ENCODE measurements at places on chromosomes 3 and 15.

DNA sequence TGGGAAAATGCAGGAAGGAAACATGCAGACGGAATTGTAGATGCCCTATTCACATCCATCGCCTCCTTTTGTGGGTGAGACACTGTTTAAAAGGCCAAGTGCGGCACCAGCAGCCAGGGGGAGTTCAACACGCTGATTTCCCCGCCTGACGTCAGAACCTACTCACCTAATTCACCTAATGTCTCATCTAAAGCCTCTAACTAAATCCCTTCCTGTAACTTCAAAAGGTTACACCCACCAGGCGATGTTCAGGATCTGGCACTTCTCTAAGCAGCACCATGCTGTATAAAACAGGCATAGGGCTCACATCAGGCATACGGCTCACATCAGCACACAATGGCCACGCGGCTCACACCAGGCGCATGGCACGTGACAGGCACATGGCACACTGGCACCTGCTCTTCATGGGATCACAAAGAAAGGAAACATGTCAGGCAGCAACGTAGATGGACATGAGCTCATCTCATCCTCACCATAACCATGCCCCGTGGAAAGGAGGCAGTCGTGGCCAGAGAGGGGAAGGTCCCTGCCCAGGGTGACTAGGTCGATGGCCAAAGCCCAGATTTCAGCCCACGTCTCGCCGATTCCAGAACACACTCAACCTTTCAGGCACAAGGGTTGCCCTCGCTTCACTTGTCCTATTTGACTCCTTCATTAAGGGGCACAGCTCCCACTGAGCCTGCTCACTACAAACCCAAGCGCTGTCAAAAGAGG lies 21.7 kb downstream of the XXYLT1 start:
- DNase-seq = no peak

DNA sequence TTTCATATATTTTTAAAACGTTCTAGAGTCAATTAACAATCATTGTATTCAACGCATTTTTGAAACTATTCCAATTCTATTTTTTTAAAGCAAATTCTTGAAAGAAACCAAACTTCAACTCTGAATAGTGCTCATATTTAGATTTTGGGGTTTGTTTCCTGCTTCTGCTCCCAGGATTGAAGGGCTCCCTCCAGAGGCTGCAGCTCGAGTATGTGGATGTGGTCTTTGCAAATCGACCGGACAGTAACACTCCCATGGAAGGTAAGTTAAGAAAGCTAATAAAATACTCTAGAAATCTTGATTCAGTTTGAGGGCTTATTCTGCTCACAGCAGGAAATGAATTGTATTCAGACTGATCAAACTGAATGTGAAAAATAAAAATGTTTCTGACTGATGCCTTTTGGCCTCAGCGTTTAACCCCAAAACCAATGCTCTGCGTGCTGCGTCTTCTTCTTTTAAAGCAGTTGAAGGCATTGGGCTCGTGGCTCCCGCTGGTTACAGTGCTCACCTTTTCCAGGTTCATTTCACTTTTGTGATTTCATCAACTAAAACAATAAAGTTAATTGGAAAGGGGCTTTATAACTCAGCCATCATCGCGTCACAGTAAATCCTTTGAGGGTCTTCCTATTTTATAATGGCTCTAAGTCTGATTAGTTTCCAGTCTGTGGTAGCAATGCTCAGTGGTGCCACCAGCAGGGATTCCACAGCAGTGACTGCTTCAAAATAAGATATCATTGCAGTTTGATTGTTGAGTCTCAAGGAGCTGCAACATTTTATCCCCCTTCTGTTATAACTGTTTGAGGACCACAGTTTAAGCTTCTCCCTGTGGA lies 80.1 kb downstream of the SSR3 start:
- peak; percentile 7 for DNase-seq

- DNase-seq = no peak
Observed at GRCh38 chr3:54212723-54213122, 90.4 kb downstream of the CACNA2D3 start.

DNA sequence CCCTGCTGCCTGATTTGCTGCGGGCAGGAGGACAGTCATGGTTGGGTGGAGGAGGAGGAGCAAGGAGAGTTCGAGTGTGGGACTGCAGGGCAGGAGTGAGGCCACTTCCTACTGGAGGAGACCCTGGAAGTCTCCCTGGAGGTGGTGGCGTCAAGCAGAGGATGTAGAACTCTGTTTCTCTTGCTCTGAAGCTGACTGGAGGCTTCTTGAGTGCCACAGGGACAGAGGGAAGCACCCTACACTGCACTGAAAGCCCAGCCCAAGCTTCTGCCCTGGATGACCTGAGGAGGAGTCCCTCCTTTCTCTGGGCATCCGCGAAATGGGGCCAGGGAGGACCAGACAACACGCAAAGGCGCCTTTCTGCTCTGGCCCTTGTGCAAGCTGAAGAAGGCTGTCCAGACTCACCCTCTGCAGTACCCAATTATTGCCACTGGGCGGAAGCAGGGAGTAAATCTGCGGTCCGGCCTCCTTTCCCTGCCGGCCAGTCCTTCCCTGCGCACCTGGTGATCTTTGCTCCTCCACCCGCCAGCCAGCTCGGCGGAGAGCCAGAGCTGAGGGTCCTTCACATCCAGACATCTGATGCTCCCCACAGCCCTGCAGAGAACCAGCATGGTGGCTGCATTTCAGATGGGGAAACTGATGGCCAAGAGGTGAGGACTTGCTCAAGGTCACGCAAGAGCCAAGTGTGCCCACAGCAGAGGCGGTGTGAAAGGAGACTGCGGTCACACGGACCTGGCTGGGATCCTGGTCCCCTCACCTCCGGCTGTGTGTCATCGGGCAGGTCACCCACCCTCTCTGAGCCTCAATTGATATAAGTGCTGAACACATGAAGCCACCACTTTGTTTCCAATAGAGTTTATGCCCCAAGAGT lies 207.1 kb downstream of the TBC1D2B start:
- no peak for DNase-seq

DNA sequence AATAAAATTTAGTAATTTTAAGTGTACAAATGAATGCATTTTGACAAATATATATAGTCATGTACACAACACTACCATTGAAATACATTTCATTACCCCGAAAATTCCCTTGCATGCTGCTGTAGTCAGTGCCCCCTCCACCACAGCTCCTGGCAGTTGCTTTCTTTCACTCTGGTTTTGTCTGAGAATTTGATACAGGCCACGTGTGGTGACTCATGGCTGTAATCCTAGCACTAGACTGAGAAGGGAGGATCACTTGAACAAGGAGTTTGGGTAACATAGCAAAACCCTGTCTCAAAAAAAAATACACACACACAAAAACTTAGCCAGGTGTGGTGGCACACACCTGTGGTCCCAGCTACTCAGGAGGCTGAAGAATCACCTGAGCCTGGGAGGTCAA lies 65.4 kb downstream of the TFRC start:
- DNase-seq = no peak

- no peak for DNase-seq
Observed at GRCh38 chr15:70486012-70486411, 277.3 kb downstream of the UACA start.

GRCh38 chr3:152977366-152977765 lies 142.4 kb downstream of the P2RY1 start:
- no peak for DNase-seq

DNA sequence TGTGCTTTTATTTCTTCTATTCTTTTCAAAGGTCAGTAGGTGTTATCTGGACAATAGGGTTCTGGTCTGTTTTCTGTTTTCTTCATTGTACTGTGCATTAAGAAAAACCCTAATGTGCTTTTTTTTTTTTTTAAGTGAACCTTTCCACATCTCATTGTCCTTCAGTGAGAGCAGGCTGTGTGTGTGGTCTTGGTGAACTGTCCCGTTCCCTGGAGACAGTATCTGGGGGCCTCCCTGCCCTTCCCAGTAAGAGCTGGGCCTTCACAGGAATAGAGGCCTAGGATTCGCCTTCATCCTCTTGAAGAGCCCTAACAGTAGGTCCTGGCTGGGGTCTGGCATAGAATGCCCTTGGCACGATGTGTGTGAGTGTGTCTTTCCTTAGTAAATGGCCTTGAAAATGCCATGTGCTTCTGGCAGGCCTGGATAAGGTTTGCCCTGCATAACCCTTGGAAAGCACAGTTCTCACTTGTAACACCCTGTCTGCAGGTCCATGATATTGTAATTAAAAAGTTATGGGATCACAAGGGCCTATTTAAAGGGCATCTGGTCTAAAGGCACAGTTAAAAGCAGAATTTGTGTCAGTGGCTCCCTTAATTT lies 81.2 kb downstream of the IGF1R start:
- DNase-seq = no peak

GRCh38 chr3:173733029-173733652 lies 335.6 kb downstream of the NLGN1 start:
- DNase-seq = no peak

GRCh38 chr3:2504912-2505311 lies 406.2 kb downstream of the CNTN4 start:
- DNase-seq = no peak

- DNase-seq = no peak
Observed at GRCh38 chr3:154979331-154979730, 100.8 kb upstream of the MME start.

GRCh38 chr15:59340325-59340724 lies 32.3 kb downstream of the MYO1E start:
- no peak for DNase-seq

DNA sequence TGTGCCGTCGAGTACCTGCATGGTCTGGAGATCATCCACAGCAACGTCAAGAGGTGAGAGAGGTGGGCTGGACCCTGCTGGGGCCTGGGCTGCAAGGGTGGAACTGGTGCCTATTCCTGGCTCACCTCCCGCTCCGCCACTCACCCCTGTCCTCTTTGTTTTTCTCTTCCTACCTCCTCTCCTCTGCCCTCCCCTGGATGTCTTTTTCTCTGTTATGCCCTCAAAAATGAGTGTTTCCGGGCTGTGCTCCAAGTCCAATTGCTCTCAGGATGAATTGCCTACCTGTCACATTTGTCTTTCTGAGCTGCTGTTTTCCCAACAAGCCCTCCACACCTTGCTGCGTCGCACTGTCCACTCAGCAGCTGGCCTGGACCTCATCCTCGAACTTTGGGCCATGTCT lies 28.5 kb upstream of the TATDN2 start:
- DNase-seq = no peak

GRCh38 chr3:105139881-105140560 lies 226.7 kb upstream of the ALCAM start:
- no peak for DNase-seq

DNA sequence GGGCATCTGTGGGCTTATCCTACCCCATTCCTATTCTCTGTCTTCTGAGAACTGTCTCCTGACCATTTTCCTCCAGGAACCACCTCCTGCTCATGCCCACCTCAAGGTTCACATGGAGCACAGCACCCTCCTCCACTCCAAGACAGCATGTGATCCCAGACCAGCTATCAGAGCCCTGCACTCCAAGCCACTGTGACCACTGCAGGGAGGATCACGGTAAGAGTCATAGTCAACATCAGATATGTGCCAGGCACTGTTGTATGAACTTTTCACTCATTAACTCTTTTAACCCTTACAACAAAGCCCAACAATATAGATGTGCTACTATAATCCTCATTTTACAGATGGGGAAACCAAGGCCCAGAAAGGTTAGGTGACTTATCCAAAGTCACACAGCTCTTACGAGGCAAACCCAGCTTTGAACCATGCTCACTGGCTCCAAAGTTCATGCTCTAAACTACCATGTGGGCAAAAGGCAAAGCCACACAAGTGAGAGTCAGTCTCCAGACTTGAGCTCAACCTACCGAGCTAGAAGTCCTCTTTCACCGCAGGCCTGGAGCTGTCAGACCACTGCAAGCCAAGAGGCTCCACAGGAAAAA lies 115.1 kb upstream of the IQSEC1 start:
- no peak for DNase-seq

GRCh38 chr3:106140431-106140830 lies 271.6 kb upstream of the CBLB start:
- no peak for DNase-seq

- no peak for DNase-seq
Observed at GRCh38 chr3:127789051-127789450, 33.3 kb downstream of the MGLL start.

DNA sequence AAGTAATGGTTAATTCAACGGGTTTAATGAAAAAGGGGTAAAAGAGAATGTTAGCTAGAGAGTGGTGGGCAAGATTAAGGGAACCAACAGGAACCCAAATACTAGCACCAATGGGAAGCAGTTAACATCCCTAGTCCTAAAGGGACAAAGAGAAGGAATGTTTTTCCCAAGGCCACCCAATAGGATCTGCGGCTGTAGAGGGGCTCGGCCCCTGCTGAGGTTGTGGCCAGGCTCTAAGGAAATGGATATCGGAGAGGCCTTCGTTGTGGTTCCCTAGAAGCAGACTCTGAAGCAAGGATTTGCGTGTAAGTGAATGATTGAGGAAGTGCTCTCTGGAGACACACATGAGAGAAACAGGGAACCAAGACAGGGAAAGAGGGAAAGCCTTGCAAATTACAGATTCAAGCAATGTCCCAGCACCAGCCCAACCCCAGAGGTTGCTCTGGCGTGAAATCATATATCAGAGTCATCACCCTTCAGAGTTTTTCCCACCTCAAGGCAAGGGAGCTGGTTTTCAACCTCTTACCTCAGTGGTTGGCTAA lies 83.6 kb upstream of the TNIK start:
- no peak for DNase-seq

- no peak for DNase-seq
Observed at GRCh38 chr3:169662132-169662842, 1.2 kb downstream of the MECOM start.

DNA sequence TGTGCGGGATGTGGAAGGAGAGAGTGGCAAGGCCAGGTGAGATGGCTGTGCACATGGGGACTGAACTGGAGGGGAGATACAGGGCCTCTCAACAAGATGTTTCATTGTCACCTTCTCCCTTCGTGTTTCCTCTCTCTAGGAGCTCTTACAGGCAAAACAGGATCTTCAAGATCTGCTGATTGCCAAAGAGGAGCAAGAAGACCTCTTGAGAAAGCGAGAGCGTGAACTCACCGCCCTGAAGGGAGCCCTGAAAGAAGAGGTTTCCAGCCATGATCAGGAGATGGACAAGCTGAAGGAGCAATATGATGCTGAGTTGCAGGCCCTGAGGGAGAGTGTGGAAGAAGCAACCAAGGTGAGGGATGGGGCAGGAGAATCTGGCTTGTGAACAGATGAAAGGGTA lies 85.2 kb downstream of the CGNL1 start:
- DNase-seq = no peak

- no peak for DNase-seq
Observed at GRCh38 chr15:51561271-51561670, 61.3 kb downstream of the DMXL2 start.

DNA sequence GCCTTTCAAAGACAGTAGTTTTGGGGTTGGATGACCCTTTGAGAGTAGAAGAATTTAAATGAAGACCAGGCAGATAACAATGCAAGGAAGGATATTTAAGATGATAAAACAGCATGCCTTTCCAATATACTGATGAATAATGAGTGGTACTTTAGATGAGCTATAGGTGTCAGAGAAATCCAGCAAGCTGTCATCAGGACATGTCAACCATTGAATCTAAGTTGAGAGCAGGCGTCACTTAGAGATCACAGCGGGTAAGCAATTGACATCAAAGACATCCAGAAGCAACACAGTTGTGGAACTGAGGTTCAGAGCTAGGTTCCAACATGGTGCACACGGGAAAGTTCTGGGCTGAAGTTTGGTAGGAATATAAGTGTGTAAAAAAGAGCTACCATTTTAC lies 25.0 kb downstream of the CCDC54 start:
- no peak for DNase-seq

Data from nucleus accumbens (tissue), 56 donors.